ENCODE measurements at places on chromosomes 1 and 21.

- DNase-seq: no peak
These were observed 45.5 kb downstream of the TOR3A start for GRCh38 chr1:179127163-179127895.

- DNase-seq: peak; percentile 18
These were observed 23.6 kb upstream of the DNM3 start for GRCh38 chr1:171817511-171818265.

- DNase-seq: no peak
These were observed 955 bp downstream of the PALMD start for GRCh38 chr1:99646868-99647267.

GRCh38 chr21:35410123-35410522, 361.0 kb upstream of the RUNX1 start:
- DNase-seq: no peak

DNA sequence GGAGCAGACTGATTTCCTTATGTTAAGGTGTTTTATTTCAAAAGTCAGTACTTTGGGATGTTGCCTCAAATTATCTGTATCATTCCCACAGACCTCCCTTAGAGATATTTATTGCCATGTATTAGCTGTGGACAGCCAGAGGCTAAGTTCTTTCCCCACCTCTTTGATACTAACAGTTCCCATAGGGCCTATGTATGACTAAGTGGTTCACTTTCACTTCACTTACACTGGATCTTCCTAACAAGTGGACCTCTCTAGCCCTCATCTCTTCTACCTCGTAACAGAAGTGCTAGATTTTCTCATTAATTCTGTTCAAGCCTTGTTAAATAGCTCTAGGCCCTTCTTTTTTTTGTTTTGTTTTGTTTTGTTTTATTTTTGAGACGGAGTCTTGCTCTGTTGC, 6.2 kb downstream of the TRAF5 start:
- DNase-seq: no peak

DNA sequence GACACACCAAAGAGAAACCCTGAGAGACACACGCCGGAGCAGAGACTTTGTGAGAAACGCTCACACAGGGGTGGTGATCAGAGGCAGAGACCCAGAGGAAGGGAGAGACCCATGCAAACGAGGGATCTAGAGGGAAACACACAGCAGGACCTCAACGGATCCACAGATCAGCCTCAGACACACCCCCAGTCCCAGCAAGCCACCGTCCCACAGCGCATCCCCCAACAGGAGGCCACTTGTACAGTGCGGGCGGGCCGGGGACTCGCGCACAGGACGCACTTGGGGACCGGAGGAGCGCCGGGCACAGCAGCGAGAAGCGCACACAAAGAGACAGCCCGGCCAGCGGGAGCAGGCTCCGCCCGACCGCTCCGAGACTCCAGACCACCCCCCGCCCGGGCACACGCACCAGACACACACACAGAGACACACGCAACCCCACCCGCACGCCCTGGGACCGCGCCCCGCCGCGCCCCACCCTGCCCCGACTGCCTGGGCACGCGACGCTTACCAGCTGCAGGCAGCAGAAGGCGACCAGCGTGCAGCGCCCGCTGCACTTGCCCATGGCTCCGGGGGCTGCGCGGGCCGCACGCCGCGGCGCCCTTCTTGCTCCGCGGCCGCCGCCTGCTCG, 587 bp downstream of the NKAIN1 start:
- no peak for DNase-seq

DNA sequence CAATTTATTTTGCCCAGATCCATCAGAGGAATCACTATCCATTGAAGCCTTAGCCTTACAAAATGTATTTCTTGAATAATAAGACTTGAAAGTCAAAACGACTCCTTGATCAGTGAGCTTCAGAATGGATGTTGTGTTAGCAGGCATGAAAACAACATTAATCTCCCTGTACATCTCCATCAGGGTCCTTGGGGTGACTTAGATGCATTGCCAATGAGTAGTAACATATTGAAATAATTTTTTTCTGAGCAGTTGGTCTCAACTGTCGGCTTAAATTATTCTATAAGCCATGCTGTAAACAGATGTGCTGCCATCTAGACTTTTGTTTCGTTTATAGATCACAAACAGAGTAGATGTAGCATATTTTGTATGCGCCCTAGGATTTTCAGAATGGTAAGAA, 482.0 kb downstream of the AMY1C start:
- no peak for DNase-seq

DNA sequence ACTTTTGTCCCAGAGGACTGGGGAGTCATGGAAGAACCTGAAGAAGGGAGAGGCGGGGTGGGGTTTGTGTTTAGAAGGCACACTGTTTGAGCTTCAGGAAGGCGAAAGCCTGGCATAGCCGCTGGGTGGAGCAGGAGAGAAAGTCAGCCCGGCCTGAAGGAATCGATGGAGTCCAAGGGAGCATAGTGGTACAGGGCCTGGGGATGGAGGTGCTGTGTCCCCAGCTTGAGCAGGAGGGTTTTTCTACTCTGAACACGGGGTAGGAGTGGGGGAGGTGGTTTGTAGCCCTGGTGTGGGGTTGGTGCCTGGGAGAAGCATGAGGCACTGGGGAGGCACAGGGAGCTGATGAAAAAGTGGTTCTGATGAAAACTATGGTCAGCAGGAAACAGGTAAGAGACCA, 4.7 kb upstream of the CCDC24 start:
- no peak for DNase-seq

DNA sequence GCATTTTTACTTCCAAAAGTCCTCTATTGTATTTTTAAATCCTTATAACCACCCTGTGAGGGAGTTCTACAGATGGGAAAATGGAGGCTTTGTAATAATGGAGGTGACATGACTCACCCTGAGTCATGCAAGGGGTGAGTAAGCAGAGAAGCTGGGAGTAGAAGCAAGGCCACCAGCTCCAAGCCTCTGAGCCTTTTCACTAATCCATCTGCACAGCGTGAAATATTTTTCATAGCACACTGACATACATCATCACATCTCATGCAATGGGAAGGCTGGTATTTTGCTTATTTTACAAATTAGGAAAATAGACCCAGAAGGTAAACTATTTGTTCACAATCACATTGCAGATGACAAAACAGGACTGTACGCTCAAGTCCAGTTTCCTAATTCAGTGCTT, 96.9 kb downstream of the KCNH1 start:
- no peak for DNase-seq

GRCh38 chr1:234217316-234217840, 155.9 kb upstream of the COA6 start:
- no peak for DNase-seq

DNA sequence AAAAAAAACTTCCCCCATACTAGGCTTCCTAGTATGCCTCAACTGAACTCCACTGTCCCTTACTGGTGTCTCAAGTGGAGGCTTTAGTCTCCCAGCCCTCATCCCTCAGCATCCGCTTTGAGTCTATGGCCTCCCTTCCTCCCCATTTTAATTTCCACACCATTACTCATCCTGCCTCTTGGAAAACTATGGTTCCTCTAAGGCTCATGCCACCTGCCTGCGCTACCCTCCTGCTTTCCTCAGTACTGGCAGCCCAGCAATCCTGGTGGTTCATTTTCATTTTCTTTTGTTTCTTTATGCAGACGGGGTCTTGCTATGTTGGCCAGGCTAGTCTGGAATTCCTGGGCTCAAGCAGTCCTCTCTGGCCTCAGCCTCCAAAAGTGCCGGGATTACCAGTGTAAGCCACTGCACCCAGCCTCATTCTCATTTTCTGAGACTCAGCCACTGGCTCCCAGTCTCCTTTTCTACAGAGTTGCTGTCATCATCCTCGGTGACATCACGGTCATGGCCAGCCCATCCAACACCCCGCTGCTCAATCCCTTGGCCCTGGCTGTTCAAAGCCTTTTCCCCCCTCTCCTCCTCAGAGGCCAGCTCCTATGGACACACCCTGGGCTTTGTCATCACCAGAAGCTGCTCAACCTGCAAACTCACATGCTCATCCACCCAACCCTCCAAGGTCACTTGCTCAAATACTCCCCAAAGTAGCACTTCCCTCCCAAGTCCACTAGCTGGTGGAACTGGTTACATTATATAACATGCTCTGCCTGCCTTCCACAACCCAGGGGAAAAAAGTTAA, 2.3 kb upstream of the PMVK start:
- DNase-seq: no peak

DNA sequence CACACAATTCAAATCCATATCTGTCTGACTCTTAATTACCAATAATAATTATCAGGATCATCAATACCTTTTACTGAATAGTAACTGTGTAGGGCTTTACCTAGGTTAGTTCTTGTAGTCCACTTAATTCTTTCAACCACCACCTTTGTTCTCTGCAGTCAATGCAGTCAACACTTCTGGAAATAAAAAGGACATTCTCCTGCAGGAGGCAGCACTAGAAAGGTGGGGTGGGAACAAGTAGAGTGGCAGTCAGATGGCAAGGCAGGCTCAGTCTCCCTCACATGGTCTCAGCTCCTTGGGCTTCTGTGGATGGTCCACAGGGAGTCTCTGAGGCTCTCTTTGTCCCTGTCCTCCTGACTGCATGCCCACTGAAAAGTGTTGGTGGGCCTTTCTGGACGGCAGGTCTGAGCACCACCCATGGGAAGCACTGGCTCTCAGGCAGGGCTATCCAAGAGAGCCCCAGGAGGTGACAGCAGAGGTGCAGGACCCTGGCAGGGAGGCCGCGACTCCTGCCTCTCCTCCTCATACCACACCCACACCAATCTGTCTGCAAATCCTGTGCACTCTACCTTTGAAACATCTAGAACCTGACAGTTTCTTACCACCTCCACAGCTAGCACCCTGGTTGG, 237.3 kb downstream of the FOXD2 start:
- no peak for DNase-seq

DNA sequence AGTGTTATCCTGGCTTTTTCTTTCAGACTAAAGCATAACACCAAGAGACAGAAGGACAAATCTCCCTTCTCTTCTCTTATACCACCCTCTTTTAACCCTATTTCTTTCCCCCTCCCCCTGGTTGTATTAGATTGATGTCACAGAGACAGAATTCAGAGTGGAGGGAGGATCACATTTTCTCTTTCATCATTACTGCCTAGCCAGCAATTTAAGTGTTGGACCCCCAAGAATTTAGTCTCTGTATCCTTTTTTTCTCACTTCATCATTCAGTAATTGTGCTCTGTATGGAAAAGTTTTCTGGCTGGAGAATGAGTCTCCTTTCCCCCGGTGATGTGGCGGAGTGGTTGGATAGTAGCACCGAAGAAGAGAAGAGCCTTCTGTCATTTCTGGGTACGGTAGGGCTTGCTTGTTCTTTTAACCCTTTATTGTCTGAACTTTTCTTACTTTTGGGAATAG, 124.8 kb downstream of the CLEC20A start:
- DNase-seq: no peak

- DNase-seq: no peak
These were observed 24.9 kb upstream of the CACNA1E start for GRCh38 chr1:181458419-181458818.

GRCh38 chr1:220769205-220769604, 17.5 kb upstream of the MTARC1 start:
- DNase-seq: no peak

DNA sequence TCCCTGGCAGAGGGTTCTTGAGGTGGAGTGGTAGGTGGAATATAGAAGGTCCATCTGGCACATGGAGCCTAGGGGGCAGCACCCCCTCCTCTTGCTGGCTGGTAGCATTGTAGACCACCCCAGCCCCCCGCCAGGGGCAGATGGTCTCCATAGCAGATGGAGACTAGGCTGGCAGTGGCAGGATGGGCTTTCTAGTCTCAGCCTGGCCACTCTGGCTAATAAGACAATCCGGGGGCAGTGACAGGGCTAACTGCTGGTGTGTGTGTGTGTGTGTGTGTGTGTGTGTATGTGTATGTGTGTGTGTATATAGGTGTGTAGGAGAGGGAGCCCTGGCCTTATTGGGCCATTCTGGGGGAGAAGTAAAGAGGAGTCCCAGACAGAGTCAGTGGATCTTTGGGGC, 16.1 kb downstream of the UTP11 start:
- no peak for DNase-seq

GRCh38 chr1:198185146-198185545, 28.3 kb downstream of the NEK7 start:
- no peak for DNase-seq

GRCh38 chr1:174966008-174966572, 33.7 kb upstream of the CACYBP start:
- DNase-seq: no peak

- no peak for DNase-seq
These were observed 132.9 kb downstream of the PTPRU start for GRCh38 chr1:29368936-29369932.

DNA sequence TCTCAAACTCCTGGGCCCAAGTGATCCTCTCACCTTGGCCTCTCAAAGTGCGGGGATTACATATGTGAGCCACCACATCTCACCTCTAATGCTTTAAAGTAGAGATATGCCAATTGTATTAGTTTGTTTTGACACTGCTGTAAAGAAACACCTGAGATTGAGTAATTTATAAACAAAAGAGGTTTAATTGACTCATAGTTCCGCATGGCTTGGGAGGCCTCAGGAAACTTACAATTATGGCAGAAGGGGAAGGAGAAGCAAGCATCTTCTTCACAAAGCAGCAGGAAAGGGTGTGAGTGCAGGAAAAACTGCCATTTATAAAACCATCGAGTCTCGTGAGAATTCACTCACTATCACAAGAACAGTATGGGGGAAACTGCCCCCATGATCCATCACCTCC, 3.5 kb upstream of the MYCL start:
- DNase-seq: no peak

GRCh38 chr1:61247051-61247825, 164.9 kb downstream of the NFIA start:
- no peak for DNase-seq

- DNase-seq: peak; percentile 37
These were observed 46.2 kb downstream of the TRABD2B start for GRCh38 chr1:47951026-47951425.

GRCh38 chr1:94101613-94102525, 19.1 kb downstream of the ABCA4 start:
- no peak for DNase-seq

DNA sequence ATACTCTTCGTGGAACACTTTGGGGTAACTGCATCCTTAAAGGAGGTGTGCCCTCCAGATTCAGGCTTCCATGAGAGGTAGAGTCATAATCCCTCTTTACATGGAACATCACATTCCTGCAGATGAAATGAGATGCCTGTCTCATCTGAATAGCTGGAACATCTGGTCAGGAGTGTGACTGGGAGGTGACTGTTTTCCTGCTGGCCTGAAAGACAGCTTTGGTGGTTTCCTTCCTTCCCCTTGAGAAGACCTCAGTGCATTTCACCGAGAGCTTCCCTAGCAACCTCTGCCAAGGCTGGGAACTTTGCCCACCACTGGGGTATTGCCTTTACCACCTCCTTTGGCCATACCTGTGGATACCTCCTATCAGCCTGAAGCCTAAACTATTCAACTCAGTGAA, 46.7 kb upstream of the GUCA2A start:
- no peak for DNase-seq

- DNase-seq: no peak
These were observed 31.3 kb downstream of the PKNOX1 start for GRCh38 chr21:43005635-43006034.

DNA sequence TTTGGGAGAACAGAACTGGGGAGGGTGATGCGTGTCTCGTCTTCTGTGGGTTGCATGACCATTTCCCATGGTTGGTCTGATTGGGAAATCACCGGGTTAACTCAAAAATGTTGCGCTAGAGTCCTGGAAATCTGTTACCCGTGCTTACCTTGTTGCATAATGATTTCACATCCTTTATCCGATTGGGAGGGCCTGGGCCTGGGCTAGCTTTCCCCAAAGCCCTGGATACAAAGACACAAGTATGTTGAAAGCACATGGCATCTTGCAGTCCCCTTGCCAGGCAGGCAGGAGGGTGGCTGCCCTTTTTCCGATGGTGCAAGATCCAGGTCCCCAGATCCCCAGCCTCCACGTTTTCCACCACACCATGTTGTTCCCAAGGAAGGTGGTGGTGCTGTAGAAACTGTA, 582 bp downstream of the TRPM2 start:
- DNase-seq: no peak

GRCh38 chr1:208209286-208209685, 34.9 kb downstream of the PLXNA2 start:
- no peak for DNase-seq

All from amygdala (tissue), 56 donors.